Cortex of kidney (tissue), 1 donor: ENCODE measurements at places on chromosomes 11 and 22.

DNA sequence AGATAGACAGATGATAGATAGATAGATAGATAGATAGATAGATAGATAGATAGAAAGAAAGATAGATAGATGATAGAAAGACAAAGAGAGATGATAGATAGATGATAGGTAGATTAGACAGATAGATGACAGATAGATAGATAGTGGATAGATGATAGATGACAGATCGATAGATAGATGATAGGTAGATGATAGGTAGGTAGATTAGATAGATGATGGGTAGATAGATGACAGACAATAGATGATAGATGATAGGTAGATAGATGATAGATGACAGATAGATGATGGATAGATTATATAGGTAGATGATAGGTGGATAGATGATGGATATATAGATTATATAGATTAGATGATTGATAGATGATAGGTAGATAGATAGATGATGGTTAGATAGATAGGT lies 4.3 kb downstream of the LZTR1 start:
- no peak for DNase-seq

DNA sequence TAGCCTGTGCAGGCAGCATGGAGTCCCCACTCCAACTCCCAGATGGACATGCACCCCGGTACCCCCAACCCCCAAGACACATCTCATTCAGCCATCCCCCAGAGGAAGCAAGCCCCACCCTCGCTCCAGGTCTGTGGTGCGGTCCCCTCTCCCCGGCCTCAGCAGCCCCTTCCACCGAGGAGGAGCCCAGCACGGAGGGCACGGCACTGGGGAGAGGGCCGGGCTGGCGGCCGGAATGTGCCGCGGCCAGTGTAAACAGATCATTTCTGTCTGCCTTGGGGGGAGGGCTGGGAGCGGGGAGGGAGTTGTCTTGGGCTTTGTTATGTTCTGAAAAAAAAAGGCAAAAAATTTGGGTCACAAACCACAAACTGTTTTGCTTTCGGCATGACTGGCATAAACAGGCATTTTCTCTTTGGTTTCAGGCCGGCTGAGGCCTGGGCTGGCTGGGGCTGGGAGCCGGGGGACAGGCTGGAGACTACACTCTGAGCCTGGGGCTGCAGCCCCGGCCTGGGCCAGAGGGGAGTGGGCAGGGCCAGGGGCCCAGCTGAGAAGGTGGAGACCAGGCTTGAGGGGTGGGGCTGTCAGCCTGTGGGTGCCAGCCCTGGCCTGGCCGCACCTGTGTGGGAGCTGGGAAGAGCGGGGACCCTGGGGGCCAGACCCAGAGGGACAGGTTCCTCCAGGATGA lies 16.8 kb downstream of the IGF2 start:
- no peak for DNase-seq

DNA sequence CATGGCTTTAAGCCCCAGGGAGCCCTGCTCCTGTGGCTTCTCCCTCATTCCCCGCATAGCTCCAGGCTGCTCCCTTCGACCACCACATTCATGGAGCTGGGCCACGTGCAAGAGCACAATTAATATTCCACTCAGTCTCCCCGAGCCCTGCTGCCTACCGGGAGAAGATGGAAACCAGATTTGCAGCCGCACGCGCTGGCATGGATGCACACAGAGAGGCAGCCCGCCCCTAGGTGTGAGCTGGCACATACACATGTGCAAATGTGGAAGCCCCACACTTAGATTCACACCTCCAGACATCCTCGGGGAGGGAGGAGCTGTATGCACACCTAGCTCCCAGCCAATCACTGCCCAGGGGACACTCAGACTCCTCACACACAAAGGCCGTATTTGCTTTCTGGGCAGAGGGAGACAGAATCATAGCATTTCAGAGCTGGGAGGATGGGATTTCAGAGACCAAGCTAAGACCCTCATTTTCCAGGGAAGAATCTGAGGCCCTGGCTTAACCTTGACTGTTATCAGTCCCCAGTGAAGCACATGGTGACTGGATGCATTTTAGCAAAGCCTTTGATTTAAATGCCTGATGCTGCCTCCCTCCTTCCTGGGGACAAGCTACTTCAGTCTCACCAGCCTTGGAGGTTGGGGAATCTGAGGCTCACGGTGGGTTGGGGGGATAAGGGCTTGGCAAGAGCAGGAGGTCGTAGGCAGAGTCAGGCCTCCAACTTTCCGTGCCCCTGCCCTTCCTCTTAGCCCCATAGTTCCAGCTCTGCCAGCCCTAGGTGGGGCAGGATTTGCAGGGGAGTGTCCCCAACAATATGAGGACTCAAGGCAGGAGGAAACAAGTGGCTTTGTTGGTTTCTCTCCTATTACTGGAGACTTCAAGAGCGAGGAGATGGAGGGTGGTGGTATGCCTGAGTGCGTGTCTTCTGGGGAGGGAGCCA lies 5.3 kb upstream of the CREB3L1 start:
- no peak for DNase-seq

GRCh38 chr11:35511666-35512065 lies 13.8 kb downstream of the PAMR1 start:
- DNase-seq, result no peak

- no peak for DNase-seq
These were observed 26.8 kb downstream of the TENM4 start for GRCh38 chr11:79414041-79414440.

GRCh38 chr11:126423154-126423553 lies 67.7 kb downstream of the ST3GAL4 start:
- DNase-seq, result no peak

GRCh38 chr11:110492321-110492685 lies 62.6 kb downstream of the FDX1 start:
- no peak for DNase-seq

DNA sequence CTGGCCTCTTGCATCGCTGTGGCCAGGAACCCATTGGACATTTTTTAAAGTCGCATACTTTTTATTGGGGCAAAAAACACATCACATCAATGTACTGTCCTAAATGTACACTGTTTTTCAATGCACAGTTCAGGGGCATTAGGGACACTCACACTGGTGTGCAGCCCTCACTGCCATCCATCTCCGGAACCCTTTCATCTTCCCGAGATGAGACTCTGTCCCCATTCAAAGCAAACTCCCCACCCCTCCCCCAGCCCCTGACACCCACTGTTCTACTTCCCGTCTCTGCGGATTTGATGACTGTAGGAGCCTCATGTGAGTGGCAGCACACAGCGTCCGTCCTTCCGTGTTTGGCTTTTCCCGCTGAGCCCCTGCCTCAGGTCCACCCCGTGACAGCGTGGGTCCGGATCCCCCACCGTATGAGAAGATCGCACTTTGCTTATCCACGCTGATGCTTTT lies 41.8 kb upstream of the TH start:
- no peak for DNase-seq

GRCh38 chr22:44632541-44633396 lies 69.2 kb upstream of the PRR5 start:
- no peak for DNase-seq

- no peak for DNase-seq
These were observed 106.4 kb downstream of the DSCAML1 start for GRCh38 chr11:117690484-117691217.

DNA sequence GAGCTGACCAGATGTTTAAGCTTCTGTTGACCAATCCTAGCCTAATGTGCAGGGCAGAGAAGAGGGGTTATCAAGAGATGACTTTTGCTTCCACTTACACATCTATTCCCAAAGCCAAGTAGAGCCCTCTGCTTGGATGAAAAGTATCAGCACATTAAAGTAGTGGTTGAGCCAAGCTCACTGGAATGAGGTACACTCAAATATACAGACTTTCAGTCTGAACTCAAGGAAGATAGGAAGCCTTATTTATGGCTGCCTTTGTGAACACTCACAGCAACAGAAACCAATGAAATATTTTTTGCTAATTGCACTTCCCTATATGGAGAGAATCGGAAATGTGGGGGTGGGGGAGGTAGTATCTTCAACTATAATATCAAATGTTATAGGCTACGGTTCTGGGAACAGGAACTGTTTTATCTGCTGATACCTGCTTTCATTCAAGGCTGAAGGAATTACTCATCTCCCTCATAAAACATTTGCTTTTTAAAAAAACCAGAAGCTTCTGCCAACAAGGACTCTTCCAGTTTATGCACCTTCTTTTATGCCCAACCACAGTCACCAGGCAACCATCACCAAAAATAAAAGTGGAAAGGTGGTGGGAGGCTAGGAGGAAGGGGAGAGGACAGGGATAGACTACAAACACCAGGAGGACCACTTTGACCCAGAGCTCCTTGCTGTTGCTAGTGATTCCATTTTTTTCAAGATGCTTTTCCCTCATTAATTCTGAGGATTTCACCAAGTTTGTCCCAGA lies 91.2 kb downstream of the CLPB start:
- DNase-seq, result no peak

DNA sequence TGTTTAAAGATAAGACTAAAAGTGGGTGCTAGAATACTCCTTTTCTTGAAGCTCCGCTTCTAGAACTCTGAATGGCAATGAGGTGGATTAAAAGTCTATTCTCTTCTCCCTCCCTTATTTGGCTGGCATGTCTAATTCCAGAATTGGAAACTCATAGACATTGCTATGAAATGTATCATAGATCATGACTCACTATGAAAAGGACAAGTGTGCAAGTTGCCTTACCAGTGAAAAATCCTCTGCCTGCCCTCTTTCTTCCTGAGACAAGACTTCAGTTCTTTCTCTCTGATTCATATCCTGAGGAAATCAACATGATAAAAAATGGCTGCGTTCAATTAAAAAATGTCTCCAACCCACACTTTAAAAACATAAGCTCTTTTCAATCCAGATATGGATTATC lies 73.2 kb upstream of the BLID start:
- no peak for DNase-seq

DNA sequence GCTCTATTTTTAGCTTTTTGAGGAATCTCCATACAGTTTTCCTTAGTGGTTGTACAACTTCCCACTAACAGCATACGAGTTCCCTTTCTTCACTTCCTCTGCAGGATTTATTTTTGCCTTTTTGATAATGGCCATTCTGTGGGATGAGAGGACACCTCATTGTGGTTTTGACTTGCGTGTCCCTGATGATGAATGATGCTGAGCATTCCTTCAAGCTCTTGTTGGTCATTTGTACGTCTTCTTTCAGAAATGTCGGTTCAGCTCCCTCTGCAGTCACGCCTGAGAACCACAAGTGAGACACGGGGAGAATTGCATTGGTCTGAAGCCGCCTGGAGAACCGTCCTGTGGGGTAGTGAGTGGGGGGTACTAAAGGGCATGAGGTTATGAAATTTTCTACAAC lies 2.0 kb upstream of the KRTAP5-10 start:
- DNase-seq, result no peak

DNA sequence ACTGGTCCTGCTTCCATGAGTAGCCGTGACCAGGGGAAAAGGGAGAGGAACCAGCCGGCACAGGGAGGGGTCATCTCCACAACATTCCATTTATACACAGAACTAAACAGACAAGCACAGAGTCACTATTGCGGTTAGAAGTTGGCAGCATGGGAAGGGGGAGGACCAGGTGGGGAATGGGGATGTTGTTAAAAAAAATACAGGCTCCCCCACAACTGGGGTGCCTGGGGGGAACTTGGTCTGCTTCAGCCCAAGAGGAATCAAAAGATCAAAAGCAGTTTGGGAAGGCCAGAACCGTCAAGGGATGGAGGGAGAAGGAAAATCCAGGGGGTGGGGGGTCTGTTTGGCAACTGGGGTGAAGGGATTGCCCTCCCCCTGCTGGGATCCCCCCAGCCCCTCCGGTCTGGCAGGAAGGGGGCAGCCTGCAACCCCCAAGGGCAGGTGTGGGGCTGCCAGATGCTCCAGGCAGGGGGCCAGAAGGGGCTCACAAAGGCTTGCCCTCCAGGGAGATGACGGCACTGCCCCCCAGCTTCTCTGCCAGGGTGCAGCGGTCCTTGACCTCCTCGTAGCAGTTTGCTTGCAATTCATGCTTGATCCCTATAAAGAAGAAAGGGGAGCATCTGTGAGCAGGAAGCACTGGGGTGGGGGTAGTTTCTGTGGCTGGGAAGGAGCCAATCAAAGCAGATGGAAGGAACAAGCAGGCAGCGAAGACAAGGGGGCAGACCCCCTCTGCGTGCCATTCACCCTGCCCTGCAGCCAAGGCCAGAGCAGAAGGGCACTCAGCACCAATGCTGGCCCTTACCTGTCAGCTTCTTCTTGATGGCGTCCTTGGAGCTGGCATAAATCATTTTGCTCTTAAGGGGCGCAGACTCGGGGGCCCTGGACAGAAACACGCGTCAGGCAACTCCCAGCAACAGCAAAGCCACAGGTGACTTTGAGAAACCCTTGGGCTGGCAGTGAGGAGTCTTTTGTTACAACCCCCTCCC lies 2.8 kb downstream of the CFL1 start:
- DNase-seq, result no peak

- no peak for DNase-seq
These were observed 175.1 kb downstream of the CEP164 start for GRCh38 chr11:117502779-117503100.

DNA sequence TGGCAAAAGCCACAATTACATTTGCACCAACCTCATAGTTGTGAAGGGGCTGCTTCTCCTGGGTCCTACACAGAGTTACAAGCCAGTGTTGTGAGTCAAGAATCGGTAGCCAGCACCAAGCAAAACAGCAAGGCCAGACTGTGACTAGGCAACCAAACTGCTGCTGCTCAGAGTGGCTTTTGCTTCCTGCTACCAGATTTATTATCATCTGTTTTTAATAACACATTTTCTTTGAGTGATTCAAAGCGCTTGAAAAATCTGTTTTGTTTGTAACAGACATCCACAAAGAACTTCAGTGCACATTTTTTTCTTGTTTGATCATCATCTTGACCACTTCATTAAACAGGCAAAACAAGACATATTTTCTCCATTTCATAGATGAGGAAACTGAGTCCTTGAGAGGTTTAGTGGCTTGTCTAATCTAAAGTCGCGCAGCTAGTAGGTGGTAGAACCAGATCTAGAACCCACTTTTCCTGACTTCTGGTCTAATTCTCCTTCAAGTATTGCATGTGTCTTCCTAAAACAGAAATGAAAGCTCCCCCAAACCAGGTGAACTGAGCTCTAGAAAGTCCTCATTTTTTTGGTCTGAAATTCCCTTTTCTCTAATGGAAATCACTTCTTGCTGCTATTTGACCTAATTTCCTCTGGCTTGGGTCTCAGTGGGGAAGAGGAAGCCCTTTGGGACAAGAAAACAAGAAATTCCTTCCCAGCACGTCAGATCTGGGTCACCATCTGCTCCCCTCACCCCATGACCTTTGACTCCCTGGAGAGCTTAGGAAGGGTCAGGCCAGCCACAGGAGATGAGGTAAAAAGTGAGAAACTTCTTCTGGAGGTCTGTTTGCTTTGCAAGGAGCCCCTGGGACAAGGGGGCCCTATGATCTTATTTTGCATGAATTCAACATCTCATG lies 39.9 kb downstream of the CWC15 start:
- DNase-seq, result no peak

GRCh38 chr22:27987557-27987956 lies 68.5 kb upstream of the PITPNB start:
- no peak for DNase-seq
